ENCODE measurements at places on chromosomes 7 and 10.
A peak's percentile ranks its signal among the peaks of the same experiment; 100 is the strongest.

DNA sequence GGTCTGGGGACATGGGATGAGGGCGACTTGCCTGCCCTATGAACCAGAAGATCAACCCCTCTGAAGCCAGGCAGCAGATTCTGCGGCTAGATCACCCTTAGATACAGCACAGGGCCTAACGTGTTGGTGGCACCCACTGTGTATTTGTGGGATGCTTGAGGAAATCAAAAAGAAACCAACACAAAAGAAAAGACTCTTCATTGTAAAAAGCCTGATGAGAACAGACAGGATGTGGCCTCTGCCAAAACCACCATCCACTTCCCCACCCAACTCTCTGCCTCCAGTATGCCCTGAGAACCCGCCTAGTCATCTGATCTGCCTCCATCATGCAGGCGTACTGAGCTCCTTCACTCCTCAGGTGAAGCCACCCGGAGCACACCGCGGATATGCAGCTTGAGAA lies 97.2 kb upstream of the INSYN2A start:
- no peak for DNase-seq

- DNase-seq, result no peak
Measured at GRCh38 chr7:147535701-147536111, 1054.9 kb upstream of the C7orf33 start.

- no peak for DNase-seq
Measured at GRCh38 chr10:91540733-91541132, 92.1 kb downstream of the PPP1R3C start.

DNA sequence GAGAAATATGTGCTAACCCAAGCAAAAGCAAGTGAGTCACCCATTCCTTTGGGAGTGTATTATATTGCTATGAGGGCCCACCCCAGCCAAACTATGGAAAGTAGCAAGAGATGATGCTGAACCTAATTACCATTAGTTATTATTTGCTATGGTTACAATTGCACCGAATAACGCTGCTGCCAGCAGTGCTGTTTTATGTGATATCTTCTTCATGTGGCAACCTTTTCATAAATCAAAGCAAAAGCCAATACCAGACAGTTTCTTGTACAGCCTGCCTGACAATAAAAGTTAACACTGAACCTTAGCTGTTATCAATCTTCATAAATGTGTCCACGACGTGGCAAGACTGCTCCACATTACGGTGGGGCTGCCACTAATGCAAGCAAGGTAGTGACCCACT lies 241.7 kb upstream of the PLXNA4 start:
- DNase-seq, result no peak

GRCh38 chr10:52424341-52424740 lies 110.3 kb downstream of the DKK1 start:
- no peak for DNase-seq

DNA sequence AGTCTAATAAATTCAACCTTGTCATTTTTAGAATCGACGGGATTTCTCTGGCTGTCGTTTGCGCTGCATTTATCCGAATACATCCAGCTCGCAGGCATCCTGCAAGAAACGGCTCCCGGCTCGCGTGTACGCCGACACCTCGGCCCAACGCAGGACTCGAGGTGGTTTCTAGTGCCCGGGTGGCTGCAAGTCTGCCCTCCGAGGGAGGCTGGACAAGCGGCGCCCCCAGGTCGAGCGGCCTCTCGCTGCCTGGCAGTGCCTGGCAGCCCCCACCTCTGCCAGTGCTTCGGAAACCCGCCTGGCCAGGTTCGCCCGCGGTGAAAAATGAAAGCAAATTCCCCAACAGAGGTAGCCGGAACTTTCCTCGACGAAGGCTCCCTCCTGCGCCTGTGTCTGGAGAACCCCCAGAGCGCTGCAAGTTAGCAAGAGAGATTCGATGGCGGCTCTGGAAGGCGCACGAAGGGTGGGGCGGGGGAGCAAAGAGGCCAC lies 5.7 kb upstream of the ZNF503 start:
- no peak for DNase-seq

DNA sequence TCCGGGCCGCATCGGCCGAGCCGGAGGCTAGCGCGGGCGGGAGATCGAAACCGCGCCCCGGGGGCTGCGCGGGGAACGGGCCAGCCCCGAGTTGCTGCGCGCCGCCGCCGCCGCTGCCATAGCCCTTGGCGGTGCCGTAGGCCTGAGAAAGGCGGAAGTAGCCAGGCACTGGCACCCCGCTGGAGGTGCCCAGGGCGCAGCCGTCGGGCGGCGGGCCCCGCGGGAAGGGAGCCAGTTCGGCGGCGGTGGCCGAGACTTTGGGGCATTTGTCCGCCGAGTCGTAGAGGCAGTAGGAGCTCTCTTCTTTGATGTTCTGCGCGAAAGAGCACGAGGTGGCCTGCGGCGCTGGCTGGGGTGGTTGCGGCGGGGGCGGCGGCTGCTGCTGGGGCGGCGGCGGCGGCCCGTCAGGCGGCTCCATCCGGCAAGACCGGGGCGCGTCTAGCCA lies 587 bp downstream of the HOXA10 start:
- DNase-seq, result no peak

DNA sequence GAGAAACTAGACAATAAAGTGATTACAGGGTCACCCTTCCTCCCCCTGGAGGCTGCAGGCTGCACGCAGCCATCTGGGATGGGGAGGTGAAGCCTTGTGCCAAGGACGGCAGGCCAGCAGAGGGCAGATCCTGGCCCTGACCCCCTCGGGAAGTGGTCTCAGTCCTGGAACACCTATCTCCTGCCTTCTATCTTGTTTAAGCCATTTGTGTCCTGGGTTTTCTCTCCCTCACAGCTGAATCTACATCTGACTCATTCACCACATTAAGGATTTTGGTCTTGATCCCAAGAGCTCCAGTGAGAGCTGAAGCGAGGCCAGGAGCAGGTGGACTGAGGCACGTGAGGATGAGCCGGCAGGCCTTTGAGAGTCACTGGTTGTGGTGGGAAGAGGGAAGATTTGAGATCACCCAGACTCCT lies 16.4 kb upstream of the PARP12 start:
- no peak for DNase-seq

- DNase-seq, result peak; percentile 84
Measured at GRCh38 chr7:1720326-1720725, 50.2 kb downstream of the ELFN1 start.

DNA sequence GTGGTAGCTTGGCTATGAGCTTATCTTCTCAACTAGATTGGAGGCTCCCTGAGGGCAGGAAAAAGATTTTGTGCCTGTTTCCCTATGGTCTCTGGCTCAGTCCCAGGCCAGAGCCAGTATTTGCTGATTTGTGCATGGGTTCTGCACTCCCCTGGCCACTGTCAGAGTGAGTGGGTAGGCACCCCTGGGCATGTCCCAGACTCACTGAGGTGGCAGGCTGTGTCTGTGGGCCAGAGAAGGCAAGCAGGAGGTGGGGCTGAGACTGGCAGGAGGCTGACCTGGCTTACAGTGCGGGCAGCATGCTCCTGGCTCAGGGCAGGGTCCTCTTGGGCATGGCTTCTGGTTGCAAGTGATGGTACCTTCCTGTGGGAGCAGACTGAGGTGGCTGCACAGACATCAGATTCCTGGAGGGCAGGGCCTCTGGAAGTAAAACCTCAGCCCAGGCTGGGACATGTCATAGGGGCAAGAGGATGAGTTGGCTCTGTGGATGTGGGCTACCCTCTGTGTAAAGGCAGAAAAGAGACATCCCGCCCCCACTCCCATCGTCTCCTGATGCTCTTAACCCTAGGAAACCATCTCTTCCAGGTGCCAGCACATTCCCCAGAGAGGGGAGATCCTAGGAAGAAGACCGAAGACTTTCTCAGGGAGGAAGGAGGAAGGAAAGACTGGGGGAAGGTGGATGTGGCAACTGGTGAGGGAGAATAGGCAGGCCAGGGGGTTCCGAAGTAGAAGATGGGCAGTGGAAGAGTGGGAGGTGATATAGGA lies 4.3 kb downstream of the KCP start:
- DNase-seq, result no peak

- no peak for DNase-seq
Measured at GRCh38 chr7:95974108-95974507, 201.8 kb downstream of the DYNC1I1 start.

DNA sequence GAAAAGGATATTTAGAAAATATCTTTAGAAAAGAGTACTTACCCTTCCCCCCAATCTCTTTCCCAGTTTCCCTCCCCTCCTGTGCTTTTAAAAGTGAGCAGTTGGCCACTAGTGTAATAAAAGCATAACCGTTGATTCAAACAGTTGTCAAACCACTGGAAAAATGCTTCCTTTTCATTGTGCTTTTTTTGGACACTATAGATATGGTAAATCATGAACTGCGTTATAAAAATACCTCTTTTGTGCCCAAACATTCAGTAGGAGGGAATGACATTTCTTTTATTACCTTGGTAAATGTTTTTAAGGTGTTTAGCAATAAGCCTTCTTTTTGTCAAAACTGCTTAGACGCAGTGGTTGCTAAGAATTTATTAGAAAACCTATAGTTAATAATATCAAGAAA lies 232.4 kb downstream of the SLC25A13 start:
- DNase-seq, result no peak

GRCh38 chr10:97195706-97196222 lies 10.0 kb upstream of the SLIT1 start:
- peak; percentile 71 for DNase-seq

GRCh38 chr7:133910761-133911160 lies 216.4 kb upstream of the LRGUK start:
- peak; percentile 9 for DNase-seq

- DNase-seq, result no peak
Measured at GRCh38 chr7:51619880-51620279, 303.3 kb upstream of the COBL start.

DNA sequence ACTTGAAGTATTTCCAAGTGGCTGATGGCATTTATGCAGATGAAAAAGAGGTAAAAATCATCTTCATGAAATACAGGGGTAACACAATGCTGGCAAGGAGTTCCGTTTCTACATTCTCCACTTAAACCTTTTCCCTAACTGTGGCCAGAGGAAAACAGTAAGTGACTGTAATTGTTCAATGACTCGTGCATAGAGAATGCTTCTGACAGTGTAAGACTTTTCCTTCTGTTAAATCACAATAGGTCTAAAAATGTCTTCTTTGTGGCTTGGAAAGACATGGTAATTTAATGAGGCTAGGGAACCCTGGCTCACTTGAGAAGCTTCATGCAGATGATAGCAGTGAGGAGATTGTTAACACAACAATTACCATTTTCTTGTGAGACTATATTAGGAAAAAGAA lies 50.3 kb upstream of the RSU1 start:
- no peak for DNase-seq
